CD4-positive, alpha-beta memory T cell (primary cell): ENCODE measurements at places on chromosomes 7 and 10. TPM values are rescaled to one million over a fixed set of nuclear protein-coding genes. Genes with fewer than 3 reads are reported as not detected.

Gene SPDYE1
- total RNA-seq, result not detected

Gene CCDC136
- total RNA-seq, result 18.3 TPM

Gene DOCK1
- total RNA-seq, result 0.17 TPM

Gene NRG3
- not detected for total RNA-seq

Gene ZNF438
- 3.7 TPM for total RNA-seq

DNA sequence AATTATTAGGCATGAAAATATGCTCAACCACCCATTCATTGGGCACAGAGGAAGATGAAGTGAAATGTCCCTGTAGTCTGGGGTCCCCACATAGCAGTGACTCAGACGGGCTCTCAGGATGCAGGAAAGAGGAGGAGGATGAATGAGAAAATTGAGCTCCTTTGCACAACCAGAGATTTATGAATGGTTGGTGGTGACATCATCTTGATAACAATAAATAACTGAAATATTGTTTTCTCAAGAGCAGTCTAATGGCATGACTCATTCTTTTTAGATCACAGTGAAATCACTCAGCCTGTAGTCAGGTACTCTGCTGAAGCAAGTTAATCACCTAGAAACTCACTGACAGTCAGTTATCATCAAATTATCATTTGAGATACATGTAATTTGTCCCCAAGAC lies 254.1 kb downstream of the RELN start:
- DNase-seq, result no peak

GRCh38 chr10:79093658-79094411 lies 25.1 kb downstream of the ZMIZ1 start:
- no peak for DNase-seq

DNA sequence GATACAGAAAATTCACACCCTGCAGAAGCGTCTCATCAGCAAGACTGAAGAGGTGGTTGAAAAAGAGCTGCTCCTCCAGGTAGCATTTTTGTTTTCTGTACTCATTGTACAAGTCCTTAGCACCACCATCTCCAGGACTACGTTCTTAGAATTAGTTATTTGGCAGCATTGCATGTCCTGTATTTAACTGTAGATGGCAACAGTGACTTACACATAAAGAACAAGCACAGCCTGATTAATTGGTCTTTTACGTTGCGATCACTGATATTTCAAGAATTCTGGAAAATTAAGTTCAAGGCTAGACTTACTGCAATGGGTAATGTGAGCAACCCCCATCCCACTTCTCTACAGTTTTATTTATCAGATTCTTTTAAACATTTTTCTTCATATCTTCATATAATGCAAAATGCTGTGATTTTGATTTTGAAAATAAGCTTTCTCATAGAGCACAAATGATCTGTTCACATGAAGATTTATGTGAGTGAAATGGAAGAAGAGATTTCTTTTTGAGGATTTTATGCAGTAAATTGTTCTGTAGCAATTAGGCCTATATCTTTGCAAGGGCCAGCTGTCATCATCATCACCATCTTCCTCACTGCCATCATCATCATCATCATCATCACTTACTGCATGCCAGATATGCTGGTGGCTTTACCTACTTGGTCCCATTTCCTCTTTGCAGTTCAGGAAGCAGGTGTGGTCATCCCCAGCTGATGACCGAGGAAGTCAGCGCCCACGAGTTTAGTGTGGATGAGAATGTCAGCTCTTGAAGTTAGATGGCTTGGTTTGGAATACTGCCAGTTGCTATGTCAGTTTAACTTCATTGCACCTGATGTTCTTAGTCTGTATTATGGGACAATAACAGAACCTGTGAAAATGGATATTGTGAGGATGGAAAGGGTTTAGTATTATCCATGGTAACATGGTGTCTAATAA lies 53.4 kb downstream of the CFAP58 start:
- DNase-seq, result no peak

DNA sequence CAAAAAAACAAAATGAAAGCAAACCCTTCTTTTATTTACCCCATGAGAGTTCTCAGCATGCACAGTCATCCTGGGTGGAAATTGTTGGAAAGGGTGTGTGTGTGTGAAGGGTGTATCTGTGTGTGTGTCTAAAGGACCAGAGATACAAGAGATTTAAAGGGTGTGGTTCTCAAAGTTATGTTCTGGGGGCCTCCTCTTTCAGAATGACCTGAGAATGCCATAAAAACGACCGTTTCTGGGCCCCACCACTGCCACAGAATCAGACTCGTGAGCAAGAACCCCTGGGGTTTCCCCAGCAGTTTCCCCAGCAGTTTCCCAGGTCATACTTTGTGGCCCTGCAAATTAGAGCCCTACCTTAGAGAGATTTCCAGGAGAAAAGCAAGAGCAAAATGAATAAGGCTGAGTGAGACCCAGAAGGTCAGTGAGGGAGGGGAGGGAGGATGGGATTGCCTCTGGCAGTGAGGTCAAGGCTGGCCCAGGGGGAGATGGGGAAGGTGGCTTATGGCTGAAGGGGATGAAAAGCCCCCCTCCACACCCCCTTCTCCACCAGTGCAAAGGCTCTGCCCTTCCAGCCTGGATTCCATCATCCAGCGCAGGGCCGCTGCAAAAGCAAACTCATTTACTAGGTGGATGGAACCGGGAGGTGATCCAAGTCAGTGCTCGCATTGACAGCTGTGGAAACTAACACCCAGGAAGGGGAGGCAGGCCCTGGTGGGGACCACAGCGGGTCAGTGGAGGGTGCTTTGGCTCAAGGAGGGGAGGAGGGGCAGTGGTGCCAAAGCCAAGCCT lies 10.2 kb downstream of the PYROXD2 start:
- DNase-seq, result no peak

DNA sequence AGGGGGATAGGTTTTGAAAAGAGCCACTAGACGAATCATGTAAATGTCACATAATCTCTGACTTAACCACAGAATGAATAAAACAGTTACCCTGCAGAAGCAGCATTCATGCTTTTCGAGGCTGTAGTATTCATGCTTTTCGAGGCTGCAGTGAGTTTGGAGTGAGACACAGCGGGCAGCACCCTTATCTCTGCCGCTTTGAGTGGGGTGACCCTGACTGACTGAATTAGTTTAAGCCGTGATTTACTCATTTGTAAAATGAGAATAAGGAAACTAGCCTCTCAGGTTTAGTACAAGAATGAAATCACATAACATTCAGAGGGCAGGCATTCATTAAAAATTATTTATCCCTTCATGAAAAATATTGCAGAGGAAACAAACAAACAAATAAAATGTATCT lies 92.8 kb upstream of the KMT2C start:
- DNase-seq, result no peak

DNA sequence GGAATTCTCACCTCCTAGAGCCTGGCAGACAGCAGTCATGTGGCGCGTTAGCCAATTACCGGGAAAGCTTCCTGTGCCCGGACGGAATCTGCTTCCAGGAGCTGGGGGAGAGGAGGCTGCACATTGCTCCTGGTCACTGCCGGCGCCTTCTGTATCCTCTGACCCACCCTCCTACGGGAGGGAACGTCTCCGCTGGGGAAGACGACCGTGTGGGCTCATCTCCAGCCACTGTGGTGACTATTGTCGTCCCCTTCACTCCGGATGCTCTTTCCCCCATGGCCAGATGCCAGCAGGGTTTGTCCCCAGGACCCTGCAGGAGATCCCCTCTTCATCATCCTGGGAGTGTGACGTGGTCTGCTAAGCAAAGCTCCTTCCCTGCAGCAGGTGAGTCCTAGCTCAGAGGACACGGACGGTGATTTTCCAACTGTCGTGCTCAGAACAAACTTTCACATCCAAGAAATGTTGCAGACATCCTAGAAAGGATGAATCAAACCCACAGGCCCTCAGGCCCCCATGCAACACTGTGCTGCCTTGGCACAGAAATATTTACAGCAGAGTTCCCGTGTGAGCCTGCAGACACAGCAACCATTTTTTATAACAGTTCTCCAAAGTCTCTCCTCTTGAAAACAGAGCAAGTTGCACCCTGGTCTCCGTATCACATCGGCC lies 29.6 kb upstream of the FAM20C start:
- no peak for DNase-seq
